ENCODE measurements at places on chromosomes 13 and 19. TPM values are rescaled to one million over a fixed set of nuclear protein-coding genes. Genes with fewer than 3 reads are reported as not detected.

CXCL17 gene
- total RNA-seq = 0.10 TPM

C19orf81 gene
- 12.7 TPM for total RNA-seq

ZNF329 gene
- total RNA-seq = 3.1 TPM

NLRP4 gene
- not detected for total RNA-seq

DNAJC15 gene
- total RNA-seq = 0.16 TPM

OR7A5 gene
- total RNA-seq = not detected

LYPD3 gene
- 0.22 TPM for total RNA-seq

PRR19 gene
- 3.7 TPM for total RNA-seq

SLC8A2 gene
- total RNA-seq = 0.15 TPM

ZNF761 gene
- total RNA-seq = 7.8 TPM

OXGR1 gene
- not detected for total RNA-seq

CEACAM7 gene
- 0.10 TPM for total RNA-seq

Data from A549 treated with AZD2906 at 1 μM for 4 hours (cell line).